ENCODE measurements at places on chromosomes 7 and 10. TPM values are rescaled to one million over a fixed set of nuclear protein-coding genes. Genes with fewer than 3 reads are reported as not detected.

EBLN1 gene
- total RNA-seq, result not detected

CNNM1 gene
- total RNA-seq, result 1.8 TPM

HTRA1 gene
- 240 TPM for total RNA-seq

GRCh38 chr10:24288581-24288980 is 79.6 kb downstream of the KIAA1217 start:
- DNase-seq, result no peak

DNA sequence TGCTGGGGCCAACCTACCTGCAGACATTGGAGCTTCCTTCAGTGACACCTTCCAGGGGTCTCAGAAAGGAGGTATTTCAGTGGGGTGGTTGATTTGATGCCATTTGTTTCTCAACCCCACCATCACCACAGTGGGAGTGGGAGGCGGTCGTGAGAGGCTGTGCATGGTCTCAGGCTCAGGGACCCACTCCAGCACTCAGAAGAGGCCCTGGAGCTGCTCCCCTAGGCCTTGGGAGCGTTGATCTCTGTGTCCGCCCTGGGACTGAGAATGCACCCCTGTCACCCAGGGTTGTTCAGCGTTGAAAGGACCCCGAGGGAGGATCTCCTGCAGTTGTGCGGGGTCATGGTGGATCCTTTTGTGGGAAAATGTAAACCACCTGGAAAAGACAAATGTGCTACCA is 410.6 kb downstream of the GLRX3 start:
- DNase-seq, result no peak

DNA sequence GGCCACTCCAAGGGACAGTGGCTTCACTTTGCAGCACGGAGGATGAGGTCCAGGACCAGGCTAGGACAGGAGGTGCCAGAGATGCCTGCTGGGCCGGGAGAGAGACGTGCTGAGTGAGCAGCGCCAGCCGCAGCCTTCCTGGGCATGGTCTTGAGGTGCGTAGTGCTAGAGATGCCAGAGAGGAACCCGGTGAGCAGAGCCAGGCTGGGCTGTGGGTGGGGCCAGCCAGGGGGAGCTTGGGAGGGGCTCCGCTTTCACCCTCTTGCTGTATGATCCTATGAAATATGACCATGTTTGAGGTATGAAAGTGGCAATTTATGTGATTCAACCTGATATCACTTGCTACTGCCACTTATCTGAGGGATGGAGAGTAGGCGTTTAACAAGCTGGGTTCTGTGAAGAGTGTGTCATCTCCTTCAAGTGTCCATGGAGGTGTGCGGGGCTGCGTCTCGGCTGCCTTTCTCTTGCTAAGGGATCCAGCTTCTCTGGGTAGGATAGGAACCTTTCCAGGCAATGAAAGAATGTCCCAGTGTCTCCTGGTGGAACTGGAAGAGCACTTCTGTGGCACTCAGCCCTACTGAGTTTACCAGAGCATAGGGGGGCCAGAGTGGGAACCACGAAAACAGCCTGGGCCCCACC is 518.4 kb upstream of the FOXK1 start:
- DNase-seq, result no peak

DNA sequence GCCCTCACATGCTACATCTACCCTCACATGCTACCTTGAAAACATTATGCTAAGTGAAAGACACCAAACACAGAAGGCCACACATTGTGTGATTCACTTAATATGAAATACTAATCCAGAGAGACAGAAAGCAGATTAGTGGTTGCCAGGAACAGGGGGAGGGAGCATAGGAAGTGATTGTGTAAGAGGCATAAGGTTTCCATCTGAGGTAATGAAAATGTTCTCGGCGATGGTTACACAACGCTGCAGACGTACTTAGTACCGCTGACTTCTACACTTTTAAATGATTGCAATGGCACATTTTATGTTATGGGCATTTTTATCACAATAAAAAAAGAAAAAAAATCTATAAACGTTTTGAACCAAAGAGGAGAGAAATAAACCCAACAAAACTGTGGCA is 742.3 kb downstream of the TYW1 start:
- no peak for DNase-seq

DNA sequence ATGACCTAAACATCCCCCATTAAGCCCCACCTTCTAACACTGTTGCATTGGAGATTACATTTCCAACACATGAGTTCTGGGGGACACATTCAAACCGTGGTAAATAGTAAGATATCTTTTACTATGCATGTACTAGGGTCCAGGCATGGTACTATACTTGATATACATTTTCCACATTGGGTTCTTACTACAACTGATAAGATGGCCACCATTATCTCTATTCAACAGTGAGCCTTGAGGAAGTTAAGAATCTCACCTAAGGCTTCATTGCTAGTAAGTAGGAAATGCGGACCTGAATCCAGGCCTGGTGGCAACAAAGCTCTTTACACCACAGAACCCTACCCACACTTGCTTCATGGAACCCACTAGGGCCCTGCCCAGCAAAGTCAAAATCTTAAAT is 5.7 kb downstream of the PANK1 start:
- no peak for DNase-seq

- DNase-seq, result no peak
Observed at GRCh38 chr7:106187613-106188350, 75.7 kb upstream of the SYPL1 start.

DNA sequence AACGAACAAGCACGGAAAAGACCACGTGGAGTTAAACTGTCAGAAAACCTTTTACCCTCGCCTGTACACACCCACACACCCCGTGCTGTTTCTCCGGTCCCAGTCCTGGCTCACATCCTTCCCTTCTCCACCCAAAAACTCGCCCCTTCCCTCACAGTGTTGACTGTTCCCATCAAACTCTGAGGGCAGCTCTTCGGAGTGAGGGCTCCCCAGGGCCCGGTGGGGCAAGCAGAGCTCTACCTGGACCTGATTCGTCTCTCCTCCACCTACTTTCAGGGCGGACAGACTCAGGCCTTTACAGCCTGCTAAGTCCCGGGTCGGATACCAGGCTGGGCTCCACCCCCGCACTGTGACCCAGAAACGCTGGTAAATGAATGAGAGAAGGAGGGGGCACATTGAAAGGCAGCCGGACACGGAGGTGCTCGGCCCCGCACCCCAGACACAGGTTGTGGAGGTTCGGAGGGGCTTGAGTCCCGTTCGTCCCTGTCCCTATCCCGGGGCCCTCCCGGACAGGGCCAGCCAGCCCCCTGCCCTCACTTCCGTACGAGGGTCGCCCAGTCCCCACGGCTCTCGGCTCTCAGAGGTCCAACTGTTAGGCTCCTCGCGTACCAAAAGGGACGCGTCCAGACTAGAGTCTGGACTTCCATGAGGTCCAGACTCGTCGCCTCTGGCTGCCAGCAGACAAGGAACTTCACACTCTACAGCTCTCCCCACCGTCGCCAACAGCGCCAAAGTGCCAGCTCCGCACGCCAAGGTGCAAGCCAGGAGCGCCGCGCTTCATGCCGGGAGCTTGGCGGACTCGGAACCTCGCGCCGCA is 31.7 kb upstream of the ASL start:
- DNase-seq, result no peak

DNA sequence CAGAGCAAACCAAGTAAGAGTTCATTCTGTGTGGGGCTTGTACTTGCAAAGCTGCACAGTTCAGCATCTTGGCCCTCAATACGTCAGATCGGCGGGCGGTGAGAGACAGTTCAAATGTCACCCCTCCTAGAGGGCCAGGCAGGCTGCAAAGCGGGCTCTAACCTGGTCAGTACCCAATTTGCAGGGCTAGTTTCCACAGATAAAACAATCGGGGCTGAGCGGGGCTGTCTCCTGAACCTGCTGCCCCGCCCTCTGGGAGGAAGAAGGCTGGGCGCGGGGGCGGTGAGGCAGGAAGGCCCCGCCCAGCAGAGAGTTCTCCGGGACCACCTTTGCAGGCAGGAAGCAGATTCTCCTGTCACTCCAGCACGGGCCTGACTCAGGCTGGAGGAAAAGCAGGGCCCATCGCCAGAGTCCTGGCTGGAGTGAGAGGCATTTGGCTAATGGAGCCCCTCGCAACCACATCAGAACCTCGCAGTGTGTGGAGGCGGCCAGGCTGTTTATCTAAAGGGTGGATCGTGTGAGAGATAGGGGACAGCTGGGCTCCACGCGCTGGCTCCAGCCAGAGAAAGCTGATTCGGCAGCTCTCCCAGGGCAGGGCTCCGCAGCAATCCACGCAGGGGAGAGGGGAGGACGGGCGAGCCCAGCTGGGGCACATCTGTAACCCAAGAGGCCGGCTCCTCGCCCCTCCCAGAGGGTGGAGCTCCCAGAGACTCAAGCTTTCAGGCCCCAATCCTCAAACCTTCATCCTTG is 83.1 kb downstream of the SH3PXD2A start:
- DNase-seq, result peak; percentile 53

DNA sequence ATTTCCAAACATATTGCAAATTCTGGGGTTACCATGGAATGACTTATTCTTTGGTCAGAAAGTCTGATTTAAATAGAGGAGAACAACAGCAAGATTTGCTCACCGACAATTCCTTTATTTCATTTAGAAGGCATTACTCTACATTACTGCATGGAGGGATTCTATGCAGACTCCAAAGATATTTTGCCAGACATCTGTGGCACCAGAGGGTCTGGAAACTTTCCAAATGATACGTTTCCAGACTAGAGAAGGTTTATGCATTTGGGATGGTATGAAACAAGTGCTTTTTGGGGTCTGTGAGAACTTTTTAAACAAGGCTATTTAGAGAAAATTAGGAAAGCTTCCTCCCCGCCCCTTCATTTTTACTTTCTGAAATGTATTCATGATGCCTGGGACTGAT is 125.3 kb downstream of the SAMD9 start:
- DNase-seq, result no peak

GRCh38 chr10:69498711-69499471 is 47.6 kb downstream of the TSPAN15 start:
- no peak for DNase-seq

DNA sequence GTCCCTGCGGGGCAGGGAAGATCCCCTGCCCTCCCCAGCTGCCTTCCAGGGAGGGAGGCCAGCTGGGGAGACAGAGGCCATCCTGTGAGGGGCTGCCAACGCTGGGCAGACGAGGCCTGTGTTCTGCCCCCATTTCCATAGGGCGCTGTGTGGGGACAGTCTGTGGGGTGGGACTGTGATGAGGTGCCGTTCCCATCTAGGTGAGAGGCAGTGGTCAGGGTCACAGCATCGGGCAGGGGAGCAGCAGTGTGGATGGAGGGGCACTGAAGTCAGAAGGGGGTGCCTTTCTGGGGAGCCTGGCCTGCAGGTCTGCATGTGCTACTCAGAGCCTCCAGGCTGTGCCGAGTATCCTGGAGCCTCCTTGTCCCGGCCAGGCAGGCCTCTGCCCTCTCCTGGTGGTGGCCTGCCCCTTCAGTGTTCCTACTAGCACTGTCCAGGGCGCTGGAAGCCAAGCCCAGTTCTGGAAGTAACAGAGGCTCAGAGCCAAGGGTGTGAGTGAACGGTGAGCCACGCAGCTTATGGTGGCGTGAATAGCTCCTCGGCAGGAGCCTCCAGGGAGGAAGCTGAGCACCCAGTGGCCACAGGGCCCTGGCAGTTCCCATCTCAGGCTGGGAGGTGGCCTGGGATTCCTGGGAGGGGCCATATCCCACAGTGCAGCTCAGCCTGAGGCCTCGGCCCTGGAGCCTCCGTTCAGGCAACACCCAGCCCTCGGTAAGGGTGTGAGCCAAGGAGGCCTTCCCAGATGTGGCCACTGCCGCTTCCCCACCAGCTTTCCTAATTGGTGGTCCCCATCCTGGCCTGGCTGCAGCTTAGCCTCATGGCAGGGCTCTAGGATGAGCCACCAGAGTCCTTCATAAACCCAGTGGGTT is 23.3 kb upstream of the CSGALNACT2 start:
- no peak for DNase-seq

DNA sequence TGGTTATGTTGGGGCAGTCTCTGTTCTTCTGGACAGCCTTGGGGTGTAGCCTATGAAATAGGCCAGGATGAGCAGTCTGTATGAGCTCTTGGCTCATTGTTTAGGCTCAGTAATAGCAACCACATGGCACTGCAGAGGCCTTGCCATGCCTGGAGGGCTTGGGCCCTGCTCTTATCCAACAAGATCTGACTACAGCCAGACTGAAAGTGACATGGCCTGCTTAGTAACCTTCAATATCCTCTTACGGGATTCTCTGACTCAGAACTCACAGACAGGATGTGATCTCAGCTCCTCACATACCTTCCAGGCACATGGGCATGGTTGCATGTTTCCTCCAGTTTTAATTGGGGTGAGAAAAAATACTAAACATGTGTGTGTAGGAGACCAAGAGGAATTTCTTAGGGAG is 289.3 kb downstream of the PTEN start:
- DNase-seq, result no peak

DNA sequence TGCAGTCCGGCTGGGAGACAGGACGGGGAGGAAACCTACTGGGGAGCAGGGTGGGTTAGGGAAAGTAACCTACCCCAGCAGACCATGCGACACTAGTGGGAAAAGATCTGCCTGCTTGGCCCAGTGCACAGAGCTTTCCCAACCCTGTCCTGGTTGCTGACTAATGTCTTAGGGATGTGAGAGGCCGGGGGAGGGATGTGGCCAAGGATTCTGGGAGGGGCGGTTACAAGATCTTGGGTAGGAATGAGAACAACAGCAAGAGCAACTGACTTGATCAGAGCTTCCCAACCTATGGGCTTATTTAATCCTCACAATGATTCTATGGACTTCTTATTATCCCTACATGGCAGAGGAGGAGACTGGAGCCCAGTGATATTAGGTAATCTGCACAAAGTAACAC is 24.0 kb upstream of the EIF5AL1 start:
- peak; percentile 57 for DNase-seq

DNA sequence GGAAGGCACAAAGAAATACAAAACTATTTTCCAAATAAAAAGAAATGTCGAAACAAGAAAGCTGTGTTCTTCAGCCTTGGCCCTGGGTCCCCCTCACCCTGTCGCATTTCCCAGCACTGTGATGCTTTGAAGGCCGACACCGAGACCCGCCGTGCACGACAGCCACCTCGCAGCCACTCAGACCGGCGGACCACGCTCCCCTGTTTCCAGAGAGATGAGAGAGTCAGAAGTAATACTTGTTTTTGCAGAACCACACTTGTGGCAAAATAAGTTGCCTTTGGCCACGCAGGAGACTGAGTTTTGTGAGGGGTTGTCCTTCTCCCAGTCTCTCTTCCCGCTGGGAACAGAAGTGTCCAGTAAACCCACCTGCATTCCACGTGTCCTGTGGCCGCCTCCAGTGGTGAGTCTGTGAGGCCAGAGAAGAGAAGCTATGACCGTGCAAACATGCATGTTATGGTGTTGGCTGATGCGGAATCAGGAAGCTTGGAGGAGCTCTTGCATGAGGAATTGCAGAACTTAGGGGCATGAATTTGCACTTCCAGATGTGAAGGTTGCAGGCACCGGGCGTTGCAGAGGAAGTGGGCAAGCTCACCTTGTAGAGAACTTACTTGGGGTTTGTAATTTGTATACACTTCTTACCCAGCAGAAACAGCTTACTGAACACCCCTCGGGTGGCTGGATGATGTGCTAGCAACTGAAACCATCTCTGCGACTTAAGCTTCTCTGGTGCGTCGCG is 194.5 kb downstream of the EBF3 start:
- no peak for DNase-seq

All from omental fat pad (tissue), 4 donors.